AML-193 (cell line): ENCODE measurements at places on chromosomes 12 and 14.
A peak's percentile ranks its signal among the peaks of the same experiment; 100 is the strongest.

GRCh38 chr14:51188566-51189185 is 51.4 kb upstream of the TMX1 start:
- DNase-seq = no peak

DNA sequence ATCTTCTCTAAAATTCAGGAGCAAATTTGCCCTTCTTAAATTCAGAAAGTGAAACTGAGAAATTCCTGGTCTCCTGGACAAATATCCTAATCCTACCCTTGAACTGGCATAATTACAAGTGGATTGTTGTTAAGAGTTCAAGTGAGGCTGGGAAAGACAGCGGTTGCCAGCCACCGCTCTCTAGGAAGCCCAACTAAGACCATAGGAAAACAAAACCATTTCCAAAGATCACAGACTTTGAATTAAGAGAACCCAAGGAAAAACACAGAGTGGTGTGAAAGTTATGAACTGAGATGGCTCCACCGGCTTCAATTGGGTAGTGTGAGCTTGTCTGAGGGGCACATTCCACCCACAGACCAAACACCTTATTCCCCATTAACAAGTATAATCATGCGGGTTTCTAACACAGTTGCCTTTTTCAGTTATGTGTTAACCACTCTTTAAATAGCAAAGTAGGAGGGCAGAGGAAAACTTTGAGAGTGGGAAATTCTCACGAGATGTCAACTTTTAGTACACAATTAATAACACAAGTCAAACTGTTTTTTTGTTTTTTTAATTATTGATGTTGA is 1628.8 kb upstream of the SEL1L start:
- no peak for DNase-seq

GRCh38 chr12:20513189-20513588 is 144.9 kb downstream of the PDE3A start:
- DNase-seq = no peak

DNA sequence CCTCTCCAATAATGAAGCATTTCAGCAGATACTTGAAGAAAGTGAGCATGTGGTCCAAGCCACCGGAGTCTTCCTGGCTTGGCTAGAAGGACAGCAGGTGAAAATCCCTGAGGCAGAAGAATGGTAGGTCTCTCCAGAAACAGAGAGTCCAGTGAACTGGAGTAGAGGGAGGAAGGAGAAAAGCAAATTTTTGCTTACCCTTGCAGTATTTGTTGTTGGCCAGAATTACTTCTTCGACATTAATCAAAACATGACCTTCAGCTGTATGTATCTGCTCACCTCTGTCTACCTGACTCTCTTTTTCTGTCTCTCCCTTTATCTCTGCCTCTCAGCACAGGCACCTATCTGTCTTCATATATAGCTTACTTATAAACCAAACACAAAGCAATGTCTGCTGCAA is 208.9 kb downstream of the SYT1 start:
- no peak for DNase-seq

DNA sequence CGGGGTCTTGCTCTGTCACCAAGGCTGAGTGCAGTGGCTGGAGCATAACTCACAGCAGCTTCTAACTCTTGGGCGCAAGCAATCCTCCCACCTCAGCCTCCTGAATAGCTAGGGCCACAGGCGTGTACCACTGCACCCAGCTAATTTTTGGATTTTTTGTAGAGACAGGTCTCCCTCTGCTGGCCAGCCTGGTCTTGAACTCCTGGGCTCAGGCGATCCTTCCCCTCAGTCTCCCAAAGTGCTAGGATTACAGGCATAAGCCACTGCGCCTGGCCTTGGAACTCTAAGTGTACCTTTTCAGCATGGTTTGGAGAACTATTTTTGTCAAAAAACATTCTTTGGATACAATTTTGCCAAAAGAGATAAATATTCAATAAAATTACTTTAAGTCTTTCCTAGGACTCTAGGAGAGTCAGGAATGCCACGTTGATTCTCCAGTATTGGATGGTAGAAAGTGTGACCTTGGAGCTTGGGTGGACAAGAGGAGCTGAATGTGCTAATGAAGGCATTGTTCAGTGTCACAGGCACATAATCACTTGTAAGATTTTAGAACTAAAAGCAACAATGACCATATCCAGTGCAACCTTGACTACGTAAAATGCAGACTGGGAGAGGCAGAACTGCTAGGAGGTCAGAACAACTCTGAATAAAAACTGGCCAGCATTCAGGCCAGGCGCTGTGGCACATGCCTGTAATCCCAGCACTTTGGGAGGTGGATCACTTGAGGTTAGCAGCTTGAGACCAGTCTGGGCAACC is 2.8 kb downstream of the SRSF9 start:
- peak; percentile 53 for DNase-seq

DNA sequence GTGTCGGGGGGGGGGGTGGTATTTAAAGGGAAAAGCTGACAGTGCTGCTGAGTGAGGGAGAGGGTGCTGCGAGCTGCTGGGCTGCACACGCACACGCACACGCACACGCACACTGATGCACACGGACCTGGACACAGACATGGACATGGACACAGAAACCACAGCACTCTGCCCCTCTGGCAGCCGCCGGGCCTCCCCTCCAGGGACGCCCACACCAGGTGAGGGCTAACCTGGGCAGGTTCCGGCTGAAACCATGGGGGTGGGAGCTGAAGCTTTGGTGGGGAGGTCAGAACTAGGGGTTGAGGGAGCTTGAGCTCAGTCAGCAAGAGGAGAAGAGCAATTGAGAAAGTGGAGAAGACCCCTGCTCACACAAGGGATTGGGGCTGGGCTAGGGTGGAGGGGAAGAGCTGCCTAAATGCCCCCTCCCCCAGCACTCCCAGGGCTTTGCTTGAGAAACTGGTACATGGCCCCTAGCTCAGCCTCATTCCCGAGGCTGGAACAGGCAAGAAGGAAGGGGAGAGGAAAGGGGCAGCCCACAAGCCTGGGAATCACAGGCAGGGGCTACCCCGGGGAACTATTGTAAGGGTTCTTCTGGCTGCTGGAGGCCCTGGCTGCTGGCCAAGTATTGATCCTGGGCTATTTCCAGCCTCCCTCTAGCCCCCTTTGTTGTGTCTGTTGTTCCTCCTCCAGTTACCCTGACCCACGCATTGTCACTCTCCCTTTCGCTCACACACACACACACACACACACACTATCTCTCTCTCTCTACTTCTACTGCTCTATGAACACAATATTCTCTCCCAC is at the start of gene REM2:
Gene REM2, plus strand, starts transcription at position 50 of the 804 bp plus-strand sequence. Its CDS starts 66 bp downstream, at position 116.
- DNase-seq = no peak

GRCh38 chr12:123868791-123869190 is 103.8 kb downstream of the CCDC92 start:
- DNase-seq = no peak

GRCh38 chr12:92603741-92604432 is 98.9 kb upstream of the PLEKHG7 start:
- no peak for DNase-seq

- no peak for DNase-seq
These were observed 12.1 kb downstream of the CRADD start for GRCh38 chr12:93689076-93689834.

DNA sequence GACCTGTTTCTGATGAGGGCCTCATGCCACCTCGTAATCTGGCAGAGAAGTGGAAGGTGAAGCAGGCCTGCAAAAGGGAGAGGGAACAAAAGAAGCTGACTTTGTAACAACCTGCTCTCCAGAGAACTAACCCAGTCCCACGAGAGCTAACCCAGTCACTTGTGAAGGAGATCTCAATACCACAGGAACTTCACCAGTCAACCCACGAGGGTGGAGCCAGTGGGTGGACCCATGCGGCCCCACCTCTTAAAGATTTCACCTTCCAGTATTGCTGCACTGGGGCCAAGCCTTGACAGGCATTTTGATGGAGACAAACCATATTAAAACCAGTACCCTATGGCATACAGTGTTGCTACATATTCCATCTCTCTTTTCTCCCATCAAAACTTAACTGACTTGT is 55.1 kb downstream of the SERPINA10 start:
- no peak for DNase-seq

DNA sequence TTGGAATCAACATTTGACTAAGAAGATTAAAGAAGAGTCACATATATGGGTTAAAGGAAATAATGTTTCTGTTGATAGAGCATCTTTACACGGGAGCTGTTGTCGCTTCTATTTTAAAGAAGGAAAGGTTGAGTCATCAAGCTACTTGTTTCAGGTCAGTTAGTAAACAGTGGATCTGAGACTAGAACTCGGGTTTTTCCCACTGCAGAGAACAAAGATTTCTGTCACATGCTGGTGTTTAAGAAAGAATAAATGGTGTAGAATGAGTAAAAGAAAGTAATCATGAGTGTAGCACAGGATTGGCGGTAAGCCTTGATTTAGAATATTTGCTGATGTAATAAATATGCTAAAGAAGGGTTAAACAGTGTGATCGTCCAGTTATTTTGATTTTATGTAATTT is 455.5 kb downstream of the AEBP2 start:
- DNase-seq = no peak

GRCh38 chr12:76303989-76304460 is 44.2 kb downstream of the BBS10 start:
- DNase-seq = no peak

- no peak for DNase-seq
These were observed 4.8 kb downstream of the IFFO1 start for GRCh38 chr12:6551063-6551461.

DNA sequence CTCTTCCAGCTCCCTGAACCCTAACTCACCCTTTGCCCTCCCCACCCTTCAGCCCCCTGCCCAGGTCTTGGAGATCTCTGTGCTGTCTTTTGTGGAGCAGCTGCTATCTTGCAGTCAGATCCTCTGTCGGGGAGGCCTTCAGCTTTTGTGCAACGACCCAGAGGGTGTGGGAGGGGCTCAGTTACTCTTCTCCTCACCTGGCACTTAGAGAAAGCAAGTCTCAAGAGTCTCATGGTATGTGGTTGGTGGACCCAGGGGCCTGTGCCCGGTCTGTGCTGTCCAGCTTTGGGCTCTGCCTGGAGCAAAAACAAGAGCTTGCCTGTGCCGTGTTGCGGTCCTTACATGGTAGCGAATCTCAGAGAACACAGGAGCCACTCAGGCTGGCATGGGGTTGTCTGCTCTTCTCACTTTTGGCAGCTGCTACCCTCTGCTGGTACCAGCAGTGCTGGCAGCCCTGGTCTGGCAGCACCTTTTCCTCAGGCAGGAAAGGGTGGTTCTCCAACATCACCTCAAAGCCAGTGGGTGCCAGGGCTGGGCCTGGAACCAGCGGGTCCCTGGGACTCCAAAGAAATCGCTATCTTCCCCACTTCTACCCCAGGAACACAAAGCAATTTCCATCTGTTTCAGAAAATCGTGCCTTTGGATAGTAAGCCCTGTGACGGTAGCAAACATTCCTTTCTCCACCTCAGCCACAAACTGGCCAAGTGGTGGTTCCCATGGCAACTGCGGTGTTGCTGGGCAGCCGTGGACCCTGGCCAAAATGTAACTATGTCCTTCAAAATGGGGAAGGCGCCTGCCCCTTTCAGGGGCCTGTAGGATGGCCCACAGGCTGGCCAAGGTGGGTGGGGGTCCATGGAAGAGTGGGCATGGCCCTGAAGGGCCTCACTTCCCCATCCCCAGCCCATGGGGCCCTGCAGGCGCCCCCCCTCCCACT is 90.0 kb downstream of the RIN3 start:
- no peak for DNase-seq

- no peak for DNase-seq
These were observed 729.7 kb upstream of the USP15 start for GRCh38 chr12:61530456-61530855.

- DNase-seq = peak; percentile 88
These were observed 12.1 kb upstream of the ESPL1 start for GRCh38 chr12:53255996-53256395.

DNA sequence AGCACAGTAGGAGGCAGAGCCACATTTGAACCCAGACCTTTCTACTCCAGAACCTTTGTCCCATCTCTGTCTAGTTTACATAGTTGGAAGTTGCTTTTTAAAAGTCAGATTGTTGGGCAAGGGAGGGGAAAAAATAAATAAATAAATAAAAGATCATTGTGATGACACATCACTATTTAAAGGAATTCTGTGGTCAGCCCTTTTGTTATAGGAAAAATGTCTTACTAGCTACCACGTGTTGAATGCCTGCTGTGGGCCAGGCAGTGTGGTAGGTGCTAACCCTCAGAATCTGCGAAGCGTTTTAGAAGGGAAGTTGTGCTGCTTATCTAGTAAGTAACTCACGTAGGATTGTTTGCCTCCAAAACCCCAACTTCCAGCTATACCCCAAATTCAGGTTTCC is 62.3 kb downstream of the BHLHE41 start:
- no peak for DNase-seq

GRCh38 chr12:5969974-5970690 is 25.1 kb upstream of the ANO2 start:
- DNase-seq = no peak

GRCh38 chr12:89538897-89539296 is 13.1 kb upstream of the POC1B start:
- DNase-seq = no peak

DNA sequence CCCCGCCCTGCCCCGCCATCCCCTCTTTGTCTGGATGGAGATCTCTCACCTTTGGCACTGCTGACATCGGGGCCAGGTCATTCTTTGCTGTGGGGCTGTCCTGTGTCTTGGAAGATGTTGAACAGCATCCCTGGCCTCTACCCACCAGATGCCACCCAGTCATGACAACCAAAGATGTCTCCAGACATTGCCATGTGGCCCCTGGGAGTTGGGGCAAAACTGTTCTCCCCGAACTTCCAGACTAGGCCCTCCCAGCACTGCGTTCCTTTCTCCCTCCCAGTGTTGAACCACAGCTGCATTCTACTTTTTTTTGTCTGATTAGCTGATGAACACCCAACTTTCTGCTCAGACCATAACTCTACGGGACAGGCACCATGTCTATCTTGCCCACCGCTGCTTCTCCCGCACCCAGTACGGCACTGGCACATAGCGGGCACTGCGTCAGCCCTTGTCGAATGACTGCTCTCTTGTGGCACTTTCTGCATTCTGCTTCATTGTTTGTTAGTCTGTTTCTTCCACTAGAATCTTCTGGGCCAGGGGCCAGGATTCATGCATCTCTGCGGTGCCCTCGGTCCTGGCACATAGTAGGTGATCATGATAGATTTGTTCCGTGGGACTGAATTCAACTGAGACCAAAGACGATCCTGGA is 13.1 kb upstream of the MYL2 start:
- no peak for DNase-seq

- no peak for DNase-seq
These were observed 30.9 kb upstream of the PLEKHG6 start for GRCh38 chr12:6279631-6280030.

DNA sequence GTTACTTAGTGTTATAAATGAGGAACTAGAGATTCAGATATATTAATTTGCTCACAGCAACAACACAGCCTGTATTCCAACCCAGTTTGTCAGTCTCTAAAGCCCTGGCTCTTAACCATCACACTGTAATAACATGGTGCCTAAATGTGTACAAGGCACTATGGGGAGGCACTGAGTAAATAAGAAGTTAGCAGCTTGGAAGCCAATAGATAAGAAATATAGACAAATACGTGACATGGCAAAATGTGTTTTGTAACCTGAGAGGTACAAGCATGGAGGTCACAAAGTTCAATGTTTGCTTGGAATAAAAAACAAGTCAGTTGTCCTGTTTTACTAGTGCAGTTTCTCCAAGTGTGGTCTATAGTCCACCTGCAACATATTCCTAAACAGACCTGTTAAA is 16.3 kb upstream of the SLCO1A2 start:
- no peak for DNase-seq
